ENCODE measurements at places on chromosomes 5 and 9. TPM values are rescaled to one million over a fixed set of nuclear protein-coding genes. Genes with fewer than 3 reads are reported as not detected.

The FANCC gene
- total RNA-seq = 5.7 TPM

- H3K36me3 ChIP-seq = no peaks in the 10 kb centered on the region
- DNase-seq = no peak
- H3K4me1 ChIP-seq = no peaks in the 10 kb centered on the region
- H3K27me3 ChIP-seq = no peaks in the 10 kb centered on the region
Measured at GRCh38 chr5:178849316-178849715, 10.4 kb upstream of the ZNF354B start.

DNA sequence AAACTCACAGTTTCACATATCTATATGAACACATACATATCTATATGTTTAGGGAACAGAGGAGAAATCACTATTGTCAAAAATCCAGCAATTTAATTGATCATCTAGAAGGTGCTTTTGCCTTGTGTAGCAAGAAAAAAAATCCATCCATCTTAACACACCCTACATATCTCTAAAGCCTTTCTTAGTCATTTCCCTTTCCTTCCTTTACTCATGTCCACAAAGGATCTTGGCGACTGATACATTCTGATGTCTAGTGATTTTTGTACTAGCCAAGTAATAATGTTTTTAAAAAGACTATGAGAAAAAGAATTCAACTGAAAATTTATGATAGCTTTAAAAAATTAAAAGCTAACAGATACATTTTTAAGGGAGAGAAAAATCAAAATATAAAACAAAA lies 22.5 kb downstream of the ZDHHC21 start:
- no peak overlapping the region for H3K27ac ChIP-seq
- no peak for DNase-seq
- H3K27me3 ChIP-seq = no peaks in the 10 kb centered on the region
- no peak overlapping the region for H3K4me3 ChIP-seq
- no peaks in the 10 kb centered on the region for H3K4me1 ChIP-seq

The SPATA6L gene
- 10.8 TPM for total RNA-seq

The CBY3 gene
- total RNA-seq = 0.36 TPM

- H3K4me3 ChIP-seq = no peak overlapping the region
- DNase-seq = no peak
- no peaks in the 10 kb centered on the region for H3K36me3 ChIP-seq
- H3K27ac ChIP-seq = no peak overlapping the region
Measured at GRCh38 chr9:114284316-114285060, 38.4 kb upstream of the ORM1 start.

DNA sequence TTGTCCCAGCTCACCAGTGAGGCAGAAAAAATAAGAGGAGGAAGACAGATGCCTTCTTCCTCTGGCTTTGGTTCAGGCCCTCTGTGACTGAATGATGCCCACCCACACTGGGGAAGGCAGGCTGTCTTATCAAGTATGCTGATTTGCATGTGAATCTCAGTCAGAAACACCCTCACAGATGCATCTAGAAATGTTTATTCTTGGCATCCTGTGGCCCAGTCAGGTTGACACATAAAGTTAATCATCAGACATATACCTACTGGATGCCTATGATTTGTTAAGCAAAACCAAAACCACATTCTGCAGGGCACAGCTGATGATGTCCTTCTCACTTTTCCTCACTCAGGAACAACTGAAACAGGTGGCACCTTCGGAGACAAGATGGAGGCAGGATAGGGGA lies 243.4 kb upstream of the KCNN2 start:
- H3K4me3 ChIP-seq = no peak overlapping the region
- H3K27ac ChIP-seq = no peak overlapping the region
- no peaks in the 10 kb centered on the region for H3K36me3 ChIP-seq
- H3K4me1 ChIP-seq = no peaks in the 10 kb centered on the region

The TMOD1 gene
- total RNA-seq = 0.47 TPM

DNA sequence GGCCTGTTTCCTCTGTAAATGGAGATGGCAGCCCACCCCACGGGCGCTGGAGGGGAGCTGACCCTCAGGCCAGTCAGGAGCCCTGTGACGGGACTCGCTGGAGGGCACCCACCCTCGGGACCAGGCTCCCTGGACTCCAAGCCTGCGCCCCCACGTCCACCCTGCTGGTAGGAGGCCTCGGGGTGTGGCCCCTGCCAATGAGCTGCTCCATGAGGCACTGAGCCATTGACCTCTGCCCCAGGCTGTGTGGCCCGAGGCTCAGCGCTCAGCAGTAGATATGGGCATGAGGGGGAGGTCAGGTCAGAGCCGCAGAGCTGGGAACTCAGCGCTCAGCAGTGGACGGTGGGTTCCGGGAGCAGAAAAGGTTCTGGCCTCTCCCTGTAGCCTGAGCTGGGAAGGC lies 52.3 kb upstream of the EGFL7 start:
- H3K27ac ChIP-seq = no peak overlapping the region
- H3K4me3 ChIP-seq = no peak overlapping the region
- H3K27me3 ChIP-seq = no peaks in the 10 kb centered on the region
- H3K4me1 ChIP-seq = no peaks in the 10 kb centered on the region

GRCh38 chr5:11377896-11378295 lies 526.4 kb downstream of the CTNND2 start:
- DNase-seq = no peak
- H3K4me3 ChIP-seq = no peak overlapping the region
- H3K27ac ChIP-seq = no peak overlapping the region

- no peak for DNase-seq
- H3K4me3 ChIP-seq = no peak overlapping the region
- peaks cover 10% of the 10 kb centered on the region for H3K4me1 ChIP-seq
- peaks cover 14% of the 10 kb centered on the region for H3K27me3 ChIP-seq
Measured at GRCh38 chr9:36760667-36761420, 188.1 kb downstream of the MELK start.

DNA sequence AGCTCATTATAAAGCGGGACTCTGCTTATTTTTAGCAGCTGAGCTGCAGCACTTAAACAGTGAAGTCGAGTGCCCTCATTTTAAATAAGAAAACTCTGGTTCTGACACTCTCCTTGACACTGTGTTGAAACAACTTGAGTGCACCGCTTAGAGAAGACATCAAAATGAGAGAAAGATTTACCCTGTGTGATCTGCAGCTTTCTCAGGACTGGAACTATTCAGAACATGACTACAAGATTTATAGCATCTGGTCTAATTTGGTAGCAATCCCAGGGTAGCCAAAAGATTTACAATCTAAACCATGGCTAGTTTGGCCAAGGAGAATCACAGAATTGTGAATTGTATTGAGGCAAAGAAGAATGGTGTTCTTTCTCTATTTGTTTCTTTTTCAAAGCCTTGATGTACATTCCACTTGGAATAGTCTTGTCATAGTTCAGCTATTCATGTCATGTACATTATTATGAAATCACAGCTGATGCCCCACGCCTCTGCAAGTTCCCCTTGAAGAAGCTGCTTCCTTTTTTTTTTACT lies 38.7 kb downstream of the PLEKHG4B start:
- no peak overlapping the region for H3K27ac ChIP-seq
- H3K4me1 ChIP-seq = no peaks in the 10 kb centered on the region
- H3K27me3 ChIP-seq = peaks cover 6% of the 10 kb centered on the region
- DNase-seq = no peak

The CA9 gene
- total RNA-seq = not detected

The RPL7A gene
- total RNA-seq = 2,613 TPM

The NMUR2 gene
- not detected for total RNA-seq

- H3K4me1 ChIP-seq = peaks cover 76% of the 10 kb centered on the region
- H3K36me3 ChIP-seq = peaks cover 83% of the 10 kb centered on the region
- H3K27me3 ChIP-seq = no peaks in the 10 kb centered on the region
- no peak for DNase-seq
- peak overlapping the region; percentile 46 for H3K27ac ChIP-seq
- H3K4me3 ChIP-seq = no peak overlapping the region
Measured at GRCh38 chr5:157253547-157253946, 12.4 kb upstream of the CYFIP2 start.

The TICAM2 gene
- total RNA-seq = 0.50 TPM

DNA sequence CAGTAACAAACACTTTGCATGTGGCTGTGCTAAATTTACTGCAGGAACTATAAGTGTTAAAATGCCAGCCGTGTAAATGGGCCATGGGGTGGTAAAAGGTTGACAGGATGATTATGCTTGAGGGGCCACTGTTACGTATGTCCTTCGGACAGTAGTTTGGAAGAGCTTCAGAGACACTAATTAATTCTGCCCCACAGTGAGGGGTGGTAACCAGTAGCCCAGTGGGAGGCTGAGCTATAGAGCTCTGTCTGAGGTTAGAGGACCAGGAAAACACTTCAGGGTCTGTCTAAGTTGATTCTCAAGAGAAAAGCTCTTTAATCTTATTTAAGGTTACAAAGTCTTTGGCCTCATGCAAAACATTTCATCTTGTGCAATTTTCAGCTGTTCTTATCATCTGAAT lies 176.6 kb downstream of the DMRTA1 start:
- no peak overlapping the region for H3K27ac ChIP-seq
- H3K4me3 ChIP-seq = no peak overlapping the region
- H3K4me1 ChIP-seq = no peaks in the 10 kb centered on the region
- no peaks in the 10 kb centered on the region for H3K36me3 ChIP-seq

GRCh38 chr9:109355564-109356297 lies 34.9 kb upstream of the EPB41L4B start:
- no peaks in the 10 kb centered on the region for H3K4me1 ChIP-seq
- H3K36me3 ChIP-seq = no peaks in the 10 kb centered on the region
- H3K27me3 ChIP-seq = no peaks in the 10 kb centered on the region
- H3K4me3 ChIP-seq = no peak overlapping the region
- no peak for DNase-seq

The ARPC5L gene
- total RNA-seq = 36.8 TPM

DNA sequence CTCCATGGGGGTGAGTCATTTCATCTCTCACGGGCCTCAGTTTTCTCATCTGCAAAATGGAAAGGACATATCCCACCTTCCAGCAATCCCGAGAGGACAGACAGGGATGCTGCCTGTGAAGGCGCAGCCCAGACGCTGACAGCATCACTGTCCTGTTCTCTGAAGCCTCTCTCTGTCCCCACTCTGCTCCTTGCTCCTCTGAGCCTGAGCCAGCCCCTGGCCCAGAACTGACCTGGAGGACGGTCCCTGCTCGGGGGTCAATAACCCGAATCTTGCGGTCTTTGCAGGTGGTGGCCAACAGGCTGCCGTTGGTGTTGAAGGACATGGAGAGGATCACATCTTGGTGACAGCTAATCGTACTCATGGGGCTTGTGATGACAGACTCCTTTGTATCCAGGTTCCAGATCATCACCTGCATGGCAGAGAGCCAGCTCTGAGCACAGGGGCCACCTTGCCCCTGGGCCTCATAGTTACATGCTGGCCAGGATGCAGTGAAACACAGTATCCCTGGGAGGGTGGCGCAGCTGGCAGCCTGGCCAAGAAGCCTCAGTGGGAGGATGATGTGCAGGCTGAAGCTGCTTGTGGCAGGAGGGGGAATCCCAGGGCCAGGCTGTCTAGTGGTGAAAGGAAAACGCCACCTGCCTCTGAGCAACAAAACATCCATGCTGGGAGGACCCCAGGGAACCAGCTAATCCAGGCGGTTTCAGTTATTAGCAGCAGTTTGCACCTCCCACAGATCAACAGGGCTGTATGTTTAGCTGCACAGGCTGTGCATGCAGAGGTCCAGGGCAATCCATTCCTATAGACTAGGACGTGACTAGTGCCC lies 14.0 kb upstream of the TRIM14 start:
- H3K36me3 ChIP-seq = peaks cover 65% of the 10 kb centered on the region
- no peaks in the 10 kb centered on the region for H3K27me3 ChIP-seq
- no peak for DNase-seq
- peaks cover 4% of the 10 kb centered on the region for H3K4me1 ChIP-seq
- H3K27ac ChIP-seq = no peak overlapping the region
- no peak overlapping the region for H3K4me3 ChIP-seq

The OBP2B gene
- total RNA-seq = not detected

DNA sequence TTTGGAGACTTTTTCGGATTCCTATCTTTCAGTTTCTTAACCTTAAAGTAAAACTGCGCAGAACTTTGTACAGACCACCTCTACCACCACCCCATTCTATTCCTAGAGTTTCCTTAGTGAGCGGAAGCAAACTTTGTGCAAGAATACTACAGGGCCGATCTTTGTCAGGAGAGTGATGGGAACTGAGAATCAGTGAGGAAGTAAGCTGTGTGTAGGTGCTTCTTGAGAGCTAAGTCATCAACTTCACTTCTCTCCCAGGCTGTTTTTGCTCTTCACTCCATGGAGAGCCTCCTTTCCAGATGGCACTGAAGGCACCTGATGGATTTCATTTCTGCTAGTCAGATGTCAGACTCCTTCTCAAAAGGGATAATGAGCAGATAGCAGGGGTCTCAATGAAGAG lies 127.3 kb downstream of the SPATA31D1 start:
- H3K27ac ChIP-seq = no peak overlapping the region
- no peaks in the 10 kb centered on the region for H3K36me3 ChIP-seq
- DNase-seq = no peak
- no peaks in the 10 kb centered on the region for H3K4me1 ChIP-seq

DNA sequence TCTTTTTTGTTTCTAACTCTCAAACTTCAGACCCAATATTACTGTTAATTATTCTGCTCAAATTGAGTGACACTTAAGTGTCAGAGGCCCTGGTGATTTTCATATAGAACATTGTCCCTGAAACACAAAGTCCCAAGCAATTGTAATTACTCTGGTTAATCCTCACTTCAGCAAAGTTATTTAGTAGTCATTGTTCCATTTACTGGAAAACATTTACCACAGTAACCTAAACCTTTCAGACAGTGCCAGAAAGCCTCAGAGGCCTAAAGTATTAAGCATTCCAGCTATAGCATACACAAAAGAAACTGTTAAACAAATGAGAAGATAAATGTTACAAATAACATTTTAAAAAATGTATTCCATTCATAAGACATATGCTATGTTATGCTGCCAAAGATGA lies 237.2 kb upstream of the CDH6 start:
- H3K4me1 ChIP-seq = no peaks in the 10 kb centered on the region
- no peaks in the 10 kb centered on the region for H3K36me3 ChIP-seq
- H3K4me3 ChIP-seq = no peak overlapping the region

The ADAMTSL1 gene
- not detected for total RNA-seq

The GRAMD2B gene
- 7.2 TPM for total RNA-seq

DNA sequence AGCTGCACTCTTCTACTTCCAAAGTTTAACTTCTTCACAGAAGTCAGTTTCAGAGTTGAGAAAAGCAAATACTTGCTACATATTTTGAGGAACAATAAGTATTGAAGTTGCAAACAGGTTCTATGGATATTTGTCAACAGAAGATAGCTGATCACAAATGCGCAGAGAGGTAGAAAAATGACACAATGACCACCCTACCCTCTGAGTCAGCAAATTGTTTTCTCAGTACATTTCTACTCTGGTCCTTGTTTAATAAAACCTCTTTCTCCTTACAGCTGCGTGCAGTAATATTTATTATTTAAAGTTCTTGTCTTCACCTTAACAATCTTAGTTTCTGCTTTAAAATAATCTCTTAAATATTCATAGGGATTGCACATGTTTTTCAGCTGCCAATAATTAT lies 855.1 kb upstream of the CTNND2 start:
- no peaks in the 10 kb centered on the region for H3K36me3 ChIP-seq
- H3K4me1 ChIP-seq = no peaks in the 10 kb centered on the region
- no peak overlapping the region for H3K4me3 ChIP-seq
- H3K27me3 ChIP-seq = no peaks in the 10 kb centered on the region
- DNase-seq = no peak
- no peak overlapping the region for H3K27ac ChIP-seq

- no peaks in the 10 kb centered on the region for H3K36me3 ChIP-seq
- no peak for DNase-seq
- H3K4me3 ChIP-seq = no peak overlapping the region
- no peaks in the 10 kb centered on the region for H3K4me1 ChIP-seq
- H3K27me3 ChIP-seq = peaks cover 4% of the 10 kb centered on the region
Measured at GRCh38 chr9:104078596-104078995, 15.5 kb upstream of the SMC2 start.

The ACOT12 gene
- 0.39 TPM for total RNA-seq

Data from CD4-positive, alpha-beta T cell (primary cell).